ENCODE measurements at places on chromosomes 11 and 22. TPM values are rescaled to one million over a fixed set of nuclear protein-coding genes. Genes with fewer than 3 reads are reported as not detected.

DNA sequence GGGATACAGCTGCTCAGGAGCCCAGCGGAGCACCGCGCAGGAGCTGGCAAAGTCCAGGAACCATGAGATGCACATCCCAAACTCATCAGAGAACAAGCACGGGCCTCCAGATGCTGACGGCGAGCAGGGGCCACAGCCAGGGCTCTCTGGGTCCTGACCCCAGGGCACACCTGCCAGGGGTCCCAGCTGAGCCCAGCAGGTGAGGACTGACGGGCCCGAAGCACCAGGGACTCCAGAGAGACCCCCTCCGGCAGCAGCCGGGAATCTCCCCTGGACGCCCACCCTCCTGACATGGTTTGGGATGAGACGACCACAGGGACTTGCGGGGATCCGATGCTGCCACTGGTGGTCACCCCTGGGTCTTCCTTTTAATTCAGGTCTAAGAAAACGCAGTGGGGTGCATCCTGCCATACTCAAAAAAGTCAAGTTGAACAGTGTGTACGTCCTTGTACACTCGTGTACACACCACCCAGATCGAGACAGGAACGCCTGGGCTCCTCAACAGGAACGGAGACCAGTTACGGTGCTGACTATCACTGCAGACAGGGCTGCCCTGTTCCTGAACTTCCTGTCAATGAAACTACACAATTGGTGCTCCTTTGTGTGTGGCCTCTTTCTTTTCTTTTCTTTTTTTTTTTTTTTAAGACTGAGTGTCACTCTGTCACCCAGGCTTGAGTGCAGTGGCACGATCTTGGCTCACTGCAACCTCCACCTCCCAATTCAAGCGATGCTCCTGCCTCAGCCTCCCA lies 21.9 kb downstream of the TTLL8 start:
- no peaks in the 10 kb centered on the region for H3K4me1 ChIP-seq
- H3K27ac ChIP-seq, result no peak overlapping the region
- H3K4me3 ChIP-seq, result no peak overlapping the region
- no peaks in the 10 kb centered on the region for H3K36me3 ChIP-seq
- DNase-seq, result no peak
- H3K27me3 ChIP-seq, result no peaks in the 10 kb centered on the region

DNA sequence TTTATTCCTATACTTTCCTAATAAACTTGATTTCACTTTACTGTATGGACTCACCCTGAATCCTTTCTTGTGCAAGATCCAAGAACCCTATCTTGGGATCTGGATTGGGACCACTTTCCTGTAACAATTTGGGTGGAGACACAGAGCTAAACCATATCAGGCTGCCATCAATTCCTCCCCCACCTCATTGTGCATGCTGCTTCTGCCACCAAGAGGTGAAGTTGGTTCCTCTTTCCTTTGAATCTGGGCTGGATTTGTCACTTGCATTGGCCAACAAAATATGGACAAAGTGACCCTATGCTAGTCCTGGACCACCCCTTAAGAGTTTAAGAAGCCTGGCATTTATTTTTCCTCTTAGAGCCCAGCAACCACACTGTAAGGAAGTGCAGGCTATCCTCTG lies 39.4 kb upstream of the CEP295 start:
- no peak overlapping the region for H3K27ac ChIP-seq
- no peaks in the 10 kb centered on the region for H3K4me1 ChIP-seq
- H3K36me3 ChIP-seq, result no peaks in the 10 kb centered on the region
- no peak for DNase-seq
- H3K27me3 ChIP-seq, result peaks cover 5% of the 10 kb centered on the region
- H3K4me3 ChIP-seq, result no peak overlapping the region

DNA sequence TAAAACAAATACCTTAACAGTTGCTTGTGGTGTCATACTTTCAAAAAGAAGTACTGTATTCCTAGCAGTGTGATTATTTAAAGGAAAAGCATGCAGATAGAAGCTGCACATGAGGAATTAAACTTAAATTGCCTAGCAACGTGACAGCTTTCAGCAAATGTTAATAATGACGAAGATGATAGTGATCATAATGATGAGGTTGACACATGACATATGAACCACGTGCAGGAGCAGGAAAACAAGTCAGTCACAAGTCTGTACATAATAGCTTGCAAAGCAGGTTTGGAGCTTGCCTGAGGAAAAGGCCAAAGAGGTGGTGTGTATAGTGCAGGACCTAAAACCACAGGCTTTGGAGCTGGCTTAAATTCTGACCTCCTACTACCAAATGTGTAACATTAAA lies 30.6 kb upstream of the PIK3C2A start:
- no peaks in the 10 kb centered on the region for H3K4me1 ChIP-seq
- no peaks in the 10 kb centered on the region for H3K27me3 ChIP-seq

DNA sequence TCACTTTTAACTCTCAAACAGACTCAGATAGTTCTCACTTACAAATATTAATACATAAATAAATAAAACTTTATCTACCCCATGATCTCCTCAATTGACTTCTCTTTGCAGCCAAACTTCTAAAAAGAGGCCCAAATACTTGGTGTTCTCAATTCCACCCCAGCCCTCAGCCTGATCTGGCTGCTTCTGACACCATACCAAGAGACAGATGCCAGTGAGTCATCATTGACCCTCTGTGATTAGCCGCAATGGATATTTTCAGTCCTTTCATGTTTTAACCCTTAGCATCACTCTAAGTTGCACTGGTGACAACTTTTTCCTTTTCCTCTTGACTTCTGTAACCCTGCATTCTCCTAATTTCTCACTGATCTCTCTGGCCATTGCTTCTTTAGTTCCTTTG lies 184.1 kb upstream of the ARHGAP20 start:
- H3K4me1 ChIP-seq, result peaks cover 15% of the 10 kb centered on the region
- peak overlapping the region; percentile 43 for H3K27ac ChIP-seq
- no peaks in the 10 kb centered on the region for H3K36me3 ChIP-seq
- H3K27me3 ChIP-seq, result no peaks in the 10 kb centered on the region
- no peak overlapping the region for H3K4me3 ChIP-seq

DNA sequence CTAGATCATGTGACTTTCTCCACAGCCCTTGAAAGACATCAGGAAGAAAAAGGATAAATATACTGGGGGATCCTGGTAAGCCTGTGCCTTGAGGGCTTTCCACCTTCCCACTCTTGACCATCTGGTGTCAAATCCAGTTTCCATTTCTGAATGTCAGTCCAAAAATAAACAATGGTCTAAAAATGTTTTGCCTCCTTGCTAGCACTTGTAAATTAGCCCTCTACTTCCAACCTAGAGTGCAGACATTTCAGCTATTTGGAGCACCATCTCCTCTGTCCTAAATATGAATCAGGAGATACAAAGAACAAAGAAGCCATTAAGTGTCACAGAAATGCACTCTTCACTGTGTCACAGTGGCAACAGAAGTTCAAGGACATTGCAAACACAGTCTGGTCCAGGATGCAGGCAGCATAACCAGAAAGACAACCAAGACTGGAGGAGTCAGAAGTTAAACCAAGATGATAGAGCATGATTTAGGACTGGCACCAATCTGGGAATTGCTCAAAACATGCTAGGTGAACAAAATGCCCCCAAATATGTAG lies 88.1 kb downstream of the CCDC34 start:
- no peak for DNase-seq
- H3K36me3 ChIP-seq, result no peaks in the 10 kb centered on the region
- peaks cover 9% of the 10 kb centered on the region for H3K27me3 ChIP-seq
- no peak overlapping the region for H3K27ac ChIP-seq
- no peaks in the 10 kb centered on the region for H3K4me1 ChIP-seq
- H3K4me3 ChIP-seq, result no peak overlapping the region

DNA sequence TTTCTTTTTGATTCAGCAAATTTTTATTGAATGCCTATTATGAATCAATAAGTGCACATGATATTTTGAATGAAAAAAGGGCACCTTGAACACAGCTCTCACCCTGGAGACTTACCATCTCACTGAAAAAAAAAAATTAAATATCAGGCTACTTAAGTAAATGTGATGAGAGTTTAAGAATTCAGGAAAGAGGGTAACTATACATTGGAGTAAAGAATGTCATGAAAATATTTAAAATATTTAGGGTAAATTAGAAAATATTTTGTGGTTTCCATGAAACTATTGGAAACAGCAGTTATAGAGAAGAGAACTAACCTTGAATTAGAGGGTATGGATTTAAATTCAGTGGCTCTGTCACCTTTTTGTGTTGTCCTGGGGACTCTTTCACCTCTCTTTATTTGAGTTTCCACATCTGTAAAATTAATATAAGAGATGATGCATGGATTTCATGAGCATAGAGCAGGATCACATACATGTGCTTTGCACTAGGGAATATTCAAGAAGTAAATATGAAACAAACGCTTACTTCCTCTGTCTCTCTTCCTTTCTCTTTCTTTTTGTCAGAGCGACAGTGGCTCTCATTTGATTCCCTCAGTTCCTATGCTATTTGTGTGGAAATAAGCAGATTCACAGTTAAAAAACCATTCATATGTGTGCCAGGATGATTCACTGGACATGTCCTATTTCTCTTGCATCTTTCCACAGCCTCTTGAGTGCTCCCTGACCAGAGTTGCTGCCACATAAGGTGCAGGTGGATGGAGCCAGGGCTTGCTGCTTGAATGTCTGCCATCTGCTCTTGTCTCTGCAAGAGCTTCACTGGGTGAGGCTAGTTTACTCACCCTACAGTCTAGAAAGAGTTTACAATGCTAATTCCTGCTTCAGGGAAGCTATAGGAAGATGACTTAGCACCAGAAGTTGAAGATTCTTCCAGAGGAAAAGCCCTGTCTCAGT lies 533.1 kb downstream of the ETS1 start:
- H3K4me1 ChIP-seq, result peaks cover 5% of the 10 kb centered on the region
- H3K4me3 ChIP-seq, result no peak overlapping the region
- no peaks in the 10 kb centered on the region for H3K36me3 ChIP-seq
- DNase-seq, result peak; percentile 70
- no peaks in the 10 kb centered on the region for H3K27me3 ChIP-seq

The MS4A6A gene
- not detected for total RNA-seq

The TRIM66 gene
- total RNA-seq, result 13.7 TPM

The MS4A15 gene
- total RNA-seq, result not detected

The OR10G8 gene
- total RNA-seq, result not detected

The ZNRF3 gene
- total RNA-seq, result 2.6 TPM
